ENCODE measurements at places on chromosomes 6 and 20. TPM values are rescaled to one million over a fixed set of nuclear protein-coding genes. Genes with fewer than 3 reads are reported as not detected.

DNA sequence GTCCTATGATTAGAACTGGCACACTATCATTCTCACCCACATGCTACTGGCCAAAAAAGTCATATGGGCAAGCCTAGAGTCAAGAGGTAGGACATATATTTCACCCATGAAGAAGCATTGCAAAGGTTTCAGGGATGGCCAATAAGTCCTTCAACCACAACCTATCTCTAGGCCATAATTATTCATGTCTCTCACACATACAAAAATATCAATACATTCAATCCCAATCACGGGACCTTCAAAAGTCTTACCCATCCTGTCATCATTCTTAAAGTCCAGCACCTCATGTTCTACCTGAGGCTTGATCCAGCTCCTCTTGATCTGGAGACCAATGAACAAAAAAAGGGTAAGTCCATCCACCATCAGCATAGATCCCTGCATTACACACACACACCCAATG, 12.6 kb upstream of the BTN1A1 start:
- no peak for DNase-seq

GRCh38 chr20:62503401-62504178, 27.8 kb upstream of the GATA5 start:
- no peak for DNase-seq

DNA sequence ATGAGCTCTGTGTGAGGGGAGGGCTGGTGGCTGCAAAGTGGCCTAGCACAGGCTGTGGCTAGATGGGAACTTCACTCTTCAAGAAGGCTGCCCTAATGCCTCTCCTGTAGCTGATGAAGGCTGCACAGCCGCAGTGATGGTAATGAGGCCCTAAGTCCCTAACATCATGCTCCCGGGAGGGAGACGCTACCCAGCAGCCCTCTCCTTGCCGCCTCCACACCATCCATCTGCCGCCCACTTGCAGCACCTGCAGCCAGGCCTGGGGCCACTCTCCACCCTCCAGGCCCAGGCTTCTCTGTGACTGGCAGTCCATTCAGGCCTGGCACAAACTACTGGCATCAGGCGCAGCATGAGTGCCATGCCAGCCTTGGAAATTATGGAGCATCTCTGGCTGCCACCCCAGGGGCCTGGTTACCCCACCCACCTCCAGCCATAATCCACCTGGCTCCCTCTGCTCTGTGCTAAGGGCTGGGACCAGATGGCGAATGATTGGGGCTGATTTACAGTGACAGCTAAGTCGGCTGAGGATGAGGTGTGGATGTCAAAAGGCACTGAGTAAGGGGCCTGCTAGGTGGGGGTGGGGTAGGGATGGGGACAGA, 284.2 kb downstream of the LRFN2 start:
- DNase-seq = no peak

GRCh38 chr6:6221787-6222535, 98.5 kb downstream of the F13A1 start:
- no peak for DNase-seq

- no peak for DNase-seq
These were observed 923.7 kb downstream of the TBC1D32 start for GRCh38 chr6:120410586-120410985.

DNA sequence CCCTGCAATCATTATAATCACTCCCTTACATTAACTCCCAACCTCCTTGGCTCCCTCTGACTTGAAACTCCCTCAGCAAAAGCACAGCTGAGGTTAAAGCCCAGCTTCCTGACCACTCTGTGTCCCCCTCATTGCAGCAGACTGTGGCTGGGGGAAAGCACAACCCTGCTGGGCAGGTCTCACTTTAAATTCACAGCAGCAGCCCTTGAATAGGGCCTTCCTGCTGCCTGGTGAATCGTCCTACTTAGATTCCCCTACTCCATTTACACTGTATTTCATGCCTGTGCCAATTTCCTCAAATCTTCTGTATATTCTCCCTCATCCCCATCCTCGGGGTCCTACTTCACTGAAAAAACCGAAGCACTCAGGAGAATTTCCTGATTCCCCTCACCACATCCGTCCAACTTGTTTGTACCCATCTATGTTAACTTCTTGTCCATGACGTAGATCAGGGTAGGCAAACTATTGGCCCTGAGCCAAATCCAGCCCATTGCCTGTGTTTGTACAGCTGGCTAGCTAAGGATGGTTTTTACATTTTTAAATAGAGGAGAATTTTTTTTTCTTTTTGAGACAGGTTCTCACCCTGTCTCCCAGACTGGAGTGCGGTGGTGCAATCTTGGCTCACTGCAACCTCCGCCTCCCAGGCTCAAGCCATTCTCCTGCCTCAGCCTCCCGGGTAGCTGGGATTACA, 31.5 kb upstream of the GCM1 start:
- DNase-seq = no peak

DNA sequence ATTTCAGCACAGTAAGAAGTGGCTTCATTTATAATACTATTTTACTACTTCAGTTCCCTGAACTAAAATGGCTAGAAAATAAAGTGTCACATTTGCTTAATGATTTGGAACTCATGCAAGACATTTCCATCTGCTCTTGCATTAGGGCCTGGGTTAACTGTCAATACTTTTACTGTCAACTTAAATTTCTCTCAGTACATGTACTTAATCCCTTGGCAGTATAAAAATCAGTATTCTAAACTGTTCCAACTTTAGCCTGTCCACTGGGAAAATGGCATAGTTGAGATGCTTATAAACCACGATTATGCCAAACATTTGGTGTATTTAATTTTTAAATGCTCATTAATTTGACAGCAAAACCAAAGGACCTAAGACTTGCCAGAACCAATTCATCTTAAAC, 154.5 kb downstream of the ASCC3 start:
- DNase-seq = no peak

GRCh38 chr20:46332373-46333160, 24.3 kb upstream of the CDH22 start:
- DNase-seq = no peak

Gene HLA-DMB
- total RNA-seq = 11.1 TPM

DNA sequence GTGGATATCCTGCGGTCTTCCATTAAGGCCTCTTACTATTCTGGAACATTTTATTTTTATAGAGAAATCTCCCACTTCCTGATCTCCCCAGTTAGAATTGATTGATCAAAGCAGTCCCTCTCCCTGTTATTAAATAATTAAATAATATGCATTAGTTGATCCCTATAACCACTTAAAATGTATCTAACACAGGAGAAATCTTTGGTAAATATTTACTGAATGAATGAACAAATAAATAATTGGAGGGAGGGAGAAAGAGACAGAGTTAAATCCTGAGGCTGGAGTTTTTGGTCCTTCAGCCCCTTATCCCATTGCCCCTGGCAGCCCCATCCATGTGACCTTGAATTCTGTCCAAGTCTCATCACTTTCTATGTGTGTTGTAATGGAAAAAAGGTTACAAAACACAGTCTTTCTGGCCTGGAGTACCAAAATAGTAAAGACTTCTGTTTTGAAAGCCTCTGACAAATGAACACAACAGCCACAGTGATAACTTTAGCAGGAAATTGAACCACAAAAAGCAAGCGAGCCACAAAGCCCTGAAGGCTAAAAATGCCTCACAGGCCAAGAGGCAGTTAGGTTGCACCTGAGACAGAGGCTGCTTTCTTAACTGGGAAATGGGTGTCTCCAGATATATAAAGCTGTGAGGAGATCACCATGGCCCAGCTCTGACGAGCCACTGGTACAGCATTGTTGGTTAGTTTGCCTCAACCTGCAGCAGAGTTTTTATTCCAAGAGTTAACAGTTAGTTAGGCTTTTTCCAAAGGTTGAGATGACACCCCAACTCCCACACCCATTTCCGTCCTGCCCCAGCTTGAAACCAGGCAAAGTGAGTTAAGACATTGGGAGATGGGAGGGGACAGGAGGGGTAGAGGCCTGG, 11.3 kb downstream of the NT5E start:
- DNase-seq = no peak

- DNase-seq = no peak
These were observed 196.9 kb upstream of the ZNF184 start for GRCh38 chr6:27669624-27670301.

- DNase-seq = peak; percentile 29
These were observed 146.4 kb downstream of the AKAP7 start for GRCh38 chr6:131281471-131282270.

DNA sequence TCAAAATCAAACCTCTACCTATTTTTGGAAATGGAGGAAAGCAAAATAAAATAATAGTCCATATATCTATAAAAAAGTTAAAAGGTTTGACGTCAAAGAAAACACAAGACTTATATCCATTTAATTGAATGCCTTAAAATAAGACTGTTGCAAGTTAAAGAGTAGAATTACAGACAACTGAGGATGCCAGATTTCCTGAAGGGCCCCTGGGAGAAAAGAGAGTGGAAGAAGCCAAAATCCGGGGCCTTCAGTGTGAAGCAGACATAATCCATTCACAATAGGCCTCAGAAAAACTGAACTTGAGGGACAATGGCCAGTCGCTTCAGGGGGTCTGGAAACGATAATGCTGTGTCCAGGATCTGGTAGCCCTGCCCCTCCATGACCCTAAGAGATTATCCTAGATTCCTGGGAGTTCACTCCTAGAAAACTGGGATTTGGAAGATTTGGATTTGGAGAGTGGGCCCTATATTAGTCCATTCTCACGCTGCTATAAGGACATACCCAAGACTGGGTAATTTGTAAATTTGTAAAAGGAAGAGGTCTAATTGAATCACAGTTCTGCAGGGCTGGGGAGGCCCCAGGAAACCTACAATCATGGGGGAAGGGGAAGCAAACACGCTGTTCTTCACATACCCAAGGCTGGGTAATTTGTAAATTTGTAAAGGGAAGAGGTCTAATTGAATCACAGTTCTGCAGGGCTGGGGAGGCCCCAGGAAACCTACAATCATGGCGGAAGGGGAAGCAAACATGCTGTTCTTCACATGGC, 94.0 kb upstream of the SLC2A12 start:
- no peak for DNase-seq

DNA sequence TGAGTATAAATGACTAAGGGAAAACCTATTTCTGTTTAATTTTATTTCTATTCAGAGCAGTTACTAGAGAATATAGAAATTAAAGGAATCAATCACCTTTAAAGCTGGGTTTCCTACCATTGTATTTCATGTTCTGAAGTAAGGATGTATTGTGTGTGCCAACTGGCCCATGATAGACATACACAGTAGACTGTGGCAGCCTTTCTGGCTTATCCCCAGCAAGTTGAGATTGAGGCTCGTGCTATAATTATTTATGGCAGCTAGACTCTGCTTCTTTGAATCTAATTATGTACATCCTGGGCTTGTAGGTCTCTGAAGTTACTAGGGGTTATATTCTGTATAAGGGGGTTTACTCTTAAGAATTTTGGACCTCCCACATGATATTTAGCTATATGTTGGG, 44.4 kb downstream of the ZNF292 start:
- no peak for DNase-seq

All from T-helper 17 cell (primary cell).